K562 (cell line): ENCODE measurements at places on chromosomes 2 and 18.

- no peak for DNase-seq
Measured at GRCh38 chr2:170305711-170306110, 127.8 kb downstream of the MYO3B start.

DNA sequence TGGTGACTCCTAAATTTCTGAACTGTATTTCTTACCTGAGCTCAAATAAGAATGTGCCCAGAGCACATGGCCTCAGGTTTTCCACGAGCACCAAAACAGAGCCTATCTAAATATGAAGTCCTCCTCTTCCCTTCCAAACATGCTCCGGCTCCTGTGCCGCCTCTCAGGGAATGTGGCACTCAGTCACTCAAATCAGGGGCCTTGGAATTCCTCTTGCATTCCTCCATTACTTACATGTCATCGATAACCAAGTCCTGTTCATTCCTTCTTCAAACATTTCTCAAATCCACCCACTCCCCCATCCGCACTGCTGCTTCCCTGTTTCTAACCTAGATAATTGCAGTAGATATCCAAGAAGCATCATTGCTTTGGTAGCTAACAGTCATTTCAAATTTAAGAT lies 151.4 kb downstream of the CHST9 start:
- DNase-seq, result no peak

GRCh38 chr2:70936165-70936978 lies 672 bp downstream of the ATP6V1B1 start:
- DNase-seq, result no peak

DNA sequence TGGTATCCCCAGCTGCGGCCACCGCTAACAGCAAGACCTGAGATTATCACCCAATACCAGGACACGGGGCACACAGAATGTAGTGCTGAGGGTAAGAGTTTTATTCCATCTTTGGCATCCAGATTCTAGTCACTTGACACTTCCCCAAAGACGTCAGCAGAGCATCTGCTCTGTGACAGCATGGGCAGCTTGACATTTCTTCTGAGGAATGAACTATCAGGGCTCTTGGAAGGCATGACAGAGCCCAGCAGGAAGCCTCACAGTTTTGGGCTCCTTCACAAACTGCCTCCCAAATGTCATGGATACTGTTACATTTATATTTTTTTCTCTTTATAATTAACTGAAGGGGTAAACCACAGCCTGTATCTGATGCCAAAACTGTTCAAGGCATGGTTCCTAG lies 1010.7 kb downstream of the TDRD15 start:
- no peak for DNase-seq

- DNase-seq, result no peak
Measured at GRCh38 chr2:104874230-104874629, 20.3 kb downstream of the POU3F3 start.

DNA sequence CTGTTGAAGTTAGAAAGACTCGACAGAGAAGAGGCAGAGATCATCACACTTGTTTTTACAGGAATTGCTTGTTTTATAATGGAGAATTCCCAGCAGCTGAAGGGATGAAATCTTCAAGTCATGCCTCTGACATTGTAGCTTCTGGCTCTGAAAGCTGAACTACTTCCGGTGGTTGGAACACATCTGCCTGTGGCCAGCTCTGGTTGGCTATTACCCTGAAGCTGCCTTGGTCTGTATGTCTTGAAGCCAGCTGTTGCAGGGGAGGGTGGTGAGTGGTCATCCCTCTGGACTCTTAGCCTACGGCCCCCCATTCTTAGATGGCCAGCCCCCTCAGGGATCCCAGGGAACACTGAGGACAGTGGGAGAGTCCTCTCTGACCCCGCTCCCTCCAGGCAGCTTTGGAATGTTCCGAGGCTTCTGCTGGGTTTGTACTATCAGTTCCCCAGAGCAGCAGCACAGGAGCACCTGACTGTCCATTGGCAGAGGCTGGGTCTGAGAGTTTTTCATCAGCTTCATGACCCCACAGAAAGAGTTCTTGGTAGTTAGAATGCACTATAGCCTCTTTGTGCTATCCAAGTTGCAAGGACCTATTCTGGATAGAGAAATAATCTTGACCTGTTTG lies 87.4 kb upstream of the CAPN13 start:
- no peak for DNase-seq

- DNase-seq, result no peak
Measured at GRCh38 chr2:7773362-7774360, 856.4 kb downstream of the RNF144A start.

DNA sequence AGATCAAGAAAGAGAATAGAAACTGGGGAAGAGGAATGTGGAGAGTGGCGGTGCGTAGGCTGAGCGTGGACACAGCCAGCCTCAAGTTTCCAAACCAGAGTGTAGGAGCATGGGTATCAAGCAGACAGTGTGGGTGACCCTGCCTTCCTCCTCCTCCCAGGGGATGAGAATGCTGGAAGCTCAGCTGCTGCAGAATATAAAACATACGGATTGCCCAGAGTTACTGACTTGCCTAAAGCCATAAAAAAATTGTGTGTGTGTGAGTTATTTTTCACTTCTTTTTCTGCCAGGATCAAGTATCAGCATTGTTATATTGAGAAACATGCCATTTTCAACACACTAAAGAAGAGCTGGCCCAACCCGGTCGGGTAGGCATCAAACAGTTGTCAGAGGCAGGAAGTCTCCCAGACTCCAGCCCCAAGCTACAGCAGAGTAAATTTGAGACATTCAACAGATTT lies 333.3 kb upstream of the ACVR2A start:
- DNase-seq, result no peak

- DNase-seq, result no peak
Measured at GRCh38 chr2:232976176-232976575, 36.9 kb downstream of the NGEF start.

- DNase-seq, result no peak
Measured at GRCh38 chr18:49959176-49959575, 145.8 kb upstream of the ACAA2 start.

GRCh38 chr2:169139993-169140767 lies 70.8 kb downstream of the DHRS9 start:
- DNase-seq, result no peak

- DNase-seq, result no peak
Measured at GRCh38 chr18:49170925-49171505, 220.2 kb upstream of the SMAD7 start.

DNA sequence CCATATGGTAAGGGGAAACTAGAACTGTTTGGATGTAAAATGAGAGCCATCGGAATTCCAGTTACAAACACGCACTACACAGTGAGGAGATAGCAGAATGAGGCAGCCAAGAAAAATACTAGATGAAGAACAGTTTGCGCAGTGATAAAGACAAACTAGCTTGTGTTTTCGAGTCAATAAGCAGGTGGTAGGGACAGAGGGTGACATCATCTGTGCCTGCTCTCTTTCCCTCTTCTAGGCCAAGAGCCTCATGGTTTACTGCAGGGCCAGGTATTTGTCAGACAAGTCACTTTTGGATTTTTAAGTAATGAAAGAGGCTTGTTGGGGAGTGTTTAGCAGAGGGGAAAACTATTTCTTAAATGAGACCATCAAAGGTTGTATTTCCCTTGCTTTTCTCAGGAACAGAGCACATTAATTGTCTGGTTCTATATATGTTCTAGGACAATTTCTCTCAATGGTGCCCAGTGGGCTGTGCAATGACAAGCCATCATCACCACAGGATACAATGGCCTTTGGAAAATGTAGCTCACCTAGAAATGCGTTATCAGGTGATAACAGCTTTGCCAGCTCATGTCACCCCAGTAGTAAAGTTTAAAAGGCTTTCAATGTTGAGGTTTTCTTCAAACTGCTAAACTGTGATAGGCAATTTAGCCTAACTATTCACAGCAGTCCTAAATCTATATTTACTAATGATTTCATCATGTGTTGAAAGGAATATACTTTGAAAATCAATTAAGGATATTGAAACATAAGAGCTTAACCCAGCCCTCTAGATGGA lies 1210.3 kb upstream of the ZEB2 start:
- DNase-seq, result peak; percentile 37

DNA sequence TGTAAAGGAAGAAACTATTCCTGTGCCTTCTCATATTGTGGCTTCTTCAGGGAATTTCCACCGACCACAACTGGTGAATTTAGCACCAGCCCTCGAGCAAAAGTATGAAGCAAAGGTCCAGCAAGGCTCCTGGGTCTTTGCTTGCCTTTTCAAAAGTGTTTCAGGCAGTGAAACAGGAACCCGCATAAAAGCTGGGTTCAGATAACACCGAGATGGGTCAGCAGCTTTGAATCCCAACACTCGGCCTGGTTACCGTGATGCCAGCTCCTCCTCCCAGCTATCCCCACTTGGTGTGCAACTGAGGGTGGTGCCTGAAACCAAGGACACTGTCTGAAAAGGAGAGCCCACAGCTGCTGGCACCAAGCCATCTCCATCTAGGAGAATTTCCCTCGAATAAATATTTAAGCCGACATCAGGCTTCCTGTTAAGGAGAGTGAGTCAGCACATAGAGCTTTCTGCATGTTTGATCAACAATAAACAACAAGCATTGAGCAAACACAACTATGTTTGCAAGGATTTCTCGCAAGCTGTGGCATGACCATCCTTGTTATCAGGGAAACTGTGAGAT lies 69.5 kb downstream of the ANTXR1 start:
- DNase-seq, result no peak

DNA sequence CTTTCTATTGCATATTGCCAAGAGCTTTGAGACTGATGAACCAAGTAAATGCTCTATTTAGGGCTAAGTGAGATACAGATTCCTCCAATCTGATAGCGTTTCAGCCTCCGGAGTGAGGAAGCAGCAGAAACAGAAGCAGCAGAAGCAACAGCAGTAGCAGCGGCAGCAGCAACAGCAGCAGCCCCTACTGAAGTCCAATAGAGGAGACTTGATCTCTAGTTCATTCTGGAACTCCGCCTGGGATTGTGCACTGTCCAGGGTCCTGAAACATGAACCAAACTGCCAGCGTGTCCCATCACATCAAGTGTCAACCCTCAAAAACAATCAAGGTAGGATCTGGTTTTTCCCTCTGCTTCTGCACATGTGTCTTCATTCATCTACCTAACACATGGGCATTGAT lies at the start of gene DPP10:
Gene DPP10, plus strand, starts transcription at position 132 of the 400 bp plus-strand sequence.
- peak; percentile 8 for DNase-seq

GRCh38 chr2:69683170-69683971 lies 39.8 kb upstream of the AAK1 start:
- peak; percentile 38 for DNase-seq

DNA sequence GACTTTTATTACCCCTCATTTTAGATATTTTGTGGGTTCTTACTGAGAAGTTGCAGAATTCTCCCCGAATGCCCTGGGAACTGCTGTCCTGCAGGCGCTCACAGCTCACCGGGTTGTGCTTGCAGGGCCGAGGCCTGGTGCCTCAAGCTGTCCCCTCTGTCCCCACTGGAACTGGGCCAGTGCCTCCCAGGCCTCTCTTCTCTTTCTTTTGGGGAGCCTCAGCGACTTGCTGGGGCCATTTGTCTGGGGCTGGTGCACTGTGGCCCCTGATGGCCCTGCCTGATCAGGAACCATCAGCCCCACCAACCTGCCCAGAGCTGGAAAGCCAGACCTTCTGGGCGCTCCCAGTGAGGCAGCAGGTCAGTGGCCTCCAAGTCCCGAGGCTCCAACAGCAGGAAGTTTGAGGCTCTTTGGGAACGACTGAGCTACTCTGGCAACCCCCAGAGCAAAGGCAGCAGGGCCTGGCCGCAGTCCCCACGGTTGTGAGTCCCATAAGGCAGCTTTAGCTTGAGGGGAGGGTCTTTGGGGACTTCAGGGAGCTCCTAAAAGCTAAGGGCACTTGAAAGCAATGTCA lies 14.7 kb upstream of the NEU4 start:
- DNase-seq, result no peak

GRCh38 chr18:76970770-76971559 lies 148.6 kb downstream of the ZNF236 start:
- no peak for DNase-seq

DNA sequence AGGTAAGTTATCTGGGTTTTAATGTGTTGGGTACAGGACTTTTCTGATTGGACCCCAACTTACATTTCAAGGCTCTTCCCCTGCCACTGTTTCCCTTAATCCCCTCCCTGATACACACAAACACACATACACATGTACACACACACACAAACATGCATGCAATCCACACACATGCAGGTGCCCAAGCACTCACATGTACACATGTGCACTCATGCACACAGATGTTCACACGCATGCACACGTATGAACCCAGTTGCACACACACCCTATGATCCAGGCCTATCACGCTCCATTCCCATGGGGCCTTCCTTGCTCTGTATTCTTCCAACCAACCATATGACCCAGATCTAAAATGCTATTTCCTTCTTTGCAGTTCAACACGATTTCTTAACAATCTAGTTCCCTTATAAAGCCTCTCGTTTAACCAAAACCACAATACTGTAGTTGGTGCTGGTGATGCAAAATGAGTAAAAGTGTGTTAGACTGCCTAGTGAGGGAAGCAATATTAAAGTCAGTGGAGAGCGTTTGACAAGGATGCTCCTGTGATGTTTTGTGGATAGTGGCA lies 11.1 kb downstream of the SERPINB8 start:
- no peak for DNase-seq

DNA sequence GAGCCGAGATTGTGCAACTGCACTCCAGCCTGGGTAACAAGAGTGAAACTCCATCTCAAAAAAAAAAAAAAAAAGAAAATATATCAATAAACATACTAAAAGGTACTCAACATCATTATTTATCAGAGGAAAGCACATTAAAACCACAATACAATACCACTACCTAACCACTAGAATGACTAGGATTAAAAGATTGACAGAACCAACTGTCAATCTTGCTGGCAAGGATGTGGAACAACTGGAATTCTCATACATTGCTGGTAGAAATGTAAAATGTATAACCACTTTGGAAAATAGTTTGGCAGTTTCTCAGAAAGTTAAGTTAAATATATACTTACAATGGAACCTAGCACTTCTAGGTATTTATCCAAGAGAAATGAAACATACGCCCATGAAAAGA lies 88.6 kb downstream of the B3GNT2 start:
- no peak for DNase-seq

GRCh38 chr2:105144941-105145300 lies 96.6 kb upstream of the GPR45 start:
- no peak for DNase-seq

- DNase-seq, result no peak
Measured at GRCh38 chr2:221517696-221518151, 54.4 kb downstream of the EPHA4 start.

DNA sequence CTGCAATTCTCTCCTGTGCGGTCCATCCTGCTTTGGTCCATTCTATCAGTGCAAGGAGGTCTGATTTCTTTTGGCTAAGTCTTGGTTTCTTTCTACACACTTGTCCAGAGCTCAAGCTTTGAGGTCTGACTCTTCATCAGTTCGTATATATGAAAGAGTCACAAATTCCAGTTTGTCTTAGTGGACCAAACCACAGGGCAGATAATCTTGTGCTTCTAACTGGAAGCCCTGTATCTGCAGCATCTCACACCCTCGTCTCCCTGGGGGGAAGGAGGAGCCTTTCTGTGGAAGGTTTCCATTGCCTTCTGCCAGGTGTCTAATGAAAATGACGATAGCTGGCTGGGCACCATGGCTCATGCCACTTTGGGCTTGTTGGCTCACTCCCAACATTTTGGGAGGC lies 148.5 kb downstream of the SPP2 start:
- DNase-seq, result no peak

GRCh38 chr2:88437010-88437409 lies 15.5 kb downstream of the FOXI3 start:
- no peak for DNase-seq
